HFFc6 (cell line): ENCODE measurements at places on chromosomes 7 and 10. TPM values are rescaled to one million over a fixed set of nuclear protein-coding genes. Genes with fewer than 3 reads are reported as not detected.

The HMX2 gene
- not detected in 3 replicates for total RNA-seq

The MEOX2 gene
- total RNA-seq = not detected in 3 replicates

The PPRC1 gene
- 49.4 to 56.8 TPM (median 51.8 TPM) in 3 replicates for total RNA-seq

The FZD8 gene
- total RNA-seq = 0.42 and 1.2 TPM in 2 replicates

GRCh38 chr10:116082206-116082605 lies 190.8 kb downstream of the GFRA1 start:
- peaks cover 4% of the 10 kb centered on the region; the same call in 1 of the 2 replicates for H3K36me3 ChIP-seq
- peaks cover 10% of the 10 kb centered on the region for H3K27me3 ChIP-seq
- peaks cover 21% of the 10 kb centered on the region for H3K4me1 ChIP-seq
- no peak for DNase-seq
- no peak overlapping the region for H3K27ac ChIP-seq
- H3K4me3 ChIP-seq = no peak overlapping the region

- DNase-seq = no peak
- H3K4me3 ChIP-seq = no peak overlapping the region
- no peaks in the 10 kb centered on the region for H3K4me1 ChIP-seq
These were observed 197.2 kb downstream of the CRPPA start for GRCh38 chr7:16223963-16224707.

DNA sequence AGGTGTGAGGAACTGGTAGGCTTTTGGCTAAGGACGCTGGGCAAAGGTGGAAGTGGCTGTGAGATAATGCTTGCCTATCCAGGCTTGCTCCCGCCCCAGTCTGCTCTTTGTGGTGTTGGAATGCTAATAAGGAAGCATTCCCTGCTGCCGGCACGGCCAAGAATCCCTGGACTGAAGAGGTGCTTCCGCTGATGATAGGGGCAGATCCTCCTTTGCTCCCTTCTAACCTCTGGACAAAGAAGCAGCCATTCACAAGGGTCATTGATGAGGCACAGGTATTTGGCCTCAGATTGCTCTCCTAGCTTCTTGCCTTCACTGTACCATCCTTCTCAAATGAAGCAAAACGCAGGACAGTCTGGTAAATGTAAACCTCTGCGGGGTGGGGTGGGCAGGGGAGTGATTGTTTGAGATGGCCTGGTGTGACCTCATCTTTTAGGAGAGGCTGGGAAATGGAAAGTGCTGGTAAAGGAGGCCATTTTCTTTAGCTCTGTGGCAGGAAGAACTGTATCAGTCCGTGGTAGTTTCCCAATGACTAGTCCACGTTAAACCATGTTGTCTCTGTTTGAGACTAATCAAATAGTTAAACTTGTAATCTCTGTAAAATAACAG lies 1.7 kb downstream of the PGAM1 start:
- DNase-seq = peak; percentile 20
- peaks cover 31% of the 10 kb centered on the region for H3K36me3 ChIP-seq
- peak overlapping the region; percentile 93 for H3K4me3 ChIP-seq
- peak overlapping the region; percentile 84 for H3K27ac ChIP-seq
- H3K27me3 ChIP-seq = peaks cover 5% of the 10 kb centered on the region

GRCh38 chr10:5446390-5446926 lies 34.1 kb downstream of the NET1 start:
- H3K4me3 ChIP-seq = peak overlapping the region; percentile 98
- peak overlapping the region; percentile 96 for H3K27ac ChIP-seq
- no peaks in the 10 kb centered on the region; the same call in 1 of the 2 replicates for H3K27me3 ChIP-seq
- H3K36me3 ChIP-seq = peaks cover 26% of the 10 kb centered on the region
- DNase-seq = peak; percentile 83

DNA sequence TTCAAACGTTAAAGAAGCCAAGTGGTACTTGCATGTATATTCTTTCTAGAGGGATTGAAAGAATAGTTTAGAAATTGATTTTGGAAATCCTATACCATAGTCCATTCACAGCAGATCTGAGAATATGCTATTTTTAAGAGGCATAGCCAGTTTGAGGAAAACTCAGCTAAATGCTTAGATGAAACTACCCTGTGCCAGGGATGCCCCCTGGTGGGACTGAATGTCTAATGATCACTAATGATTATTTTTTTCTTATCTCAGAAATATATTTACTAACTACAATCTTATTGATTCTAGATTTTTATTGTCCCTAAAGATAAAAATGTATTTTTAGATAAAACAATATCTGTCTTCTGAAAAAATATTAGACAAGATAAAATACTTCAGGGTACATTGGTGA lies 844.9 kb upstream of the PHF14 start:
- DNase-seq = no peak
- no peaks in the 10 kb centered on the region for H3K36me3 ChIP-seq
- H3K27me3 ChIP-seq = no peaks in the 10 kb centered on the region
- H3K4me3 ChIP-seq = no peak overlapping the region
- H3K27ac ChIP-seq = no peak overlapping the region

DNA sequence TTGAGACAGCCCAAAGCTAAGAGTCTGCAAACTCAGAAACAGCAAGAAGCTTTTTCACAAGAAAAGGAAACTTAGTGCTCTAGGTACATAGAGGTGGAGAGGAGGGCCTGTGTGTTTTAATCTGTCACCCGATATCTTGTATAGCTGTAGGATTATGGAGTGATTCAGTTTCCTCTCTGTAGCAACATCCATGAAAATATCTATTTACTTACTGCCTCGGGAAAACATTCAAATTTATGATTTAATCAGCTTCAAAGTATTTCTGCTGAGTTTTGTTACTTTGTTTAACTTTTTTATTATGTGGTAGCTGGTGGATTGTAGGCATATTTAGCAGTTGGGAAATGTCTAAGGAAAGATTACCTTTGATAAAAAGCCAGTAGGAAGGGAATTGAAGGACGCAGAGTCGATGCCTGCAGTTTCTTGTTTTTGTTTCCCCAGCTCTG lies 292.0 kb downstream of the CCDC3 start:
- H3K36me3 ChIP-seq = no peaks in the 10 kb centered on the region
- peak overlapping the region; percentile 83 for H3K27ac ChIP-seq
- DNase-seq = peak; percentile 67
- peaks cover 64% of the 10 kb centered on the region for H3K4me1 ChIP-seq

DNA sequence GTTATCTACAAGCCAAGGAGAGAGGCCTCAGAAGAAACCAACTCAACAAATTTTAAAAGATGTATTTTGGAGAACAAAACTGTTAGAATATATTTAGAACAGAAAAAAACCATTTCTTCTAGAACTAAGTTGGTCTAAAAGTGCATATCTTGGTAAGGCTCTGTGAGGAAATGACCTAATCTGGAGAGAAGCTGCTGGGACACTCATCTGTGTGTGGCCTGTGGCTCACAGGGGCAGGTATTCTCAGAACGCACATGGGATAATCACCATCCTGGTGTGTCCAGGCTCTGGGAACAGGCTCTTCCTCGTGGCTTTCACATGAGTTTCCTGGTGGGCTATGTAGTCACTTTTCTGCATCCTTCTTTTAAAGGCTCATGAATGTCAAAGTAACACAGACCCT lies 38.1 kb upstream of the PRSS1 start:
- H3K36me3 ChIP-seq = no peaks in the 10 kb centered on the region
- peaks cover 15% of the 10 kb centered on the region for H3K4me1 ChIP-seq
- no peak overlapping the region for H3K4me3 ChIP-seq
- H3K27me3 ChIP-seq = peaks cover 14% of the 10 kb centered on the region; the same call in 1 of the 2 replicates

DNA sequence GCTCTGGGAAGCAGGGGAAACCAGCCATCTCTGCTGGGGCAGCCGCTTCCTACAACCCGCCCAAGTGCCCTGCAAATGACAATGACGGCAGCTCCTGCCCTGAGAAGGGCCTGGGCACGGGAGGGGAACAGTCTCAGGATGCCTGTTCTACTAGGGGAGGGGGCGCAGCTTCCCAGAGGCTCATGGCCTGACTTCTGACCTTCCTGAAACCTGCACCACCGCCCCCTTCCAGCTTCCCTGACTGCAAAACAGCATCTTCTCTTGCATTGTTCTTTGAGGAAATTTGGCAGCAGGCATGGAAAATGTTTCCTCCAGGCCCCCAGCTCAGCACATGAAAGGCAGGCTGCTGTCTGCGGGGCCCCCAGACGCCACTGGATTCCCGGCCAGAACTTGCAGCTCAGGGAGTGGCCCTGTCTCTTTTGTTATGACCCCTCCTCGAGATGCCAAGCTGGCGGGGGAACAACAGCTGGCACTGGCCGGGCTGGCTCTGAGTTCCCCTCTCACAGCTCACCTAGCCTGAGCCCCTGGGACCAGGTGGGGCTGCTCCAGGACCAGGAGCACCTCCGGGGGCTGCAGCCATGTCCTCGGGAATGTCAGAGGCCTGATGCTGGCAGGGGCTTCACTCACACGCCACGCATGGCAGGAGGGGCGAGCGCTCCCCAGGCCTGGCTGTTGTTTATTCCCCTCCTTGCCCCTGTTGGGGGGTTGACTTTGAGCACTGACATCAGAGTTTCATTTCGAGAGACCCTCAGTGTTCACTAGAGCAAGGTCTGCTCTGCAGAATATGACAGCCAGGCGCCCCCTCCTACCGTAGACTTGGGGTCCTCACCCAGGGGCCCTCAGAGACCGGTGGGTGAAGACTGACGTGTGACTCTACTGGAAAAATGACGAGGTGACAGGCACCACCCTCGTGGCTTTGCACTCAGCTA lies 62.7 kb downstream of the CALML3 start:
- H3K36me3 ChIP-seq = peaks cover 5% of the 10 kb centered on the region
- H3K27ac ChIP-seq = no peak overlapping the region
- H3K27me3 ChIP-seq = peaks cover 2% of the 10 kb centered on the region
- H3K4me3 ChIP-seq = no peak overlapping the region

GRCh38 chr7:52017802-52018679 lies 701.4 kb upstream of the COBL start:
- no peaks in the 10 kb centered on the region for H3K4me1 ChIP-seq
- H3K27me3 ChIP-seq = no peaks in the 10 kb centered on the region
- no peak overlapping the region for H3K27ac ChIP-seq
- no peaks in the 10 kb centered on the region for H3K36me3 ChIP-seq
